ENCODE measurements at places on chromosomes 3 and 15. TPM values are rescaled to one million over a fixed set of nuclear protein-coding genes. Genes with fewer than 3 reads are reported as not detected.

Gene GATA2
- total RNA-seq: 3.5 TPM

Gene DPPA2
- total RNA-seq: not detected

Gene WDR93
- 0.35 TPM for total RNA-seq

DNA sequence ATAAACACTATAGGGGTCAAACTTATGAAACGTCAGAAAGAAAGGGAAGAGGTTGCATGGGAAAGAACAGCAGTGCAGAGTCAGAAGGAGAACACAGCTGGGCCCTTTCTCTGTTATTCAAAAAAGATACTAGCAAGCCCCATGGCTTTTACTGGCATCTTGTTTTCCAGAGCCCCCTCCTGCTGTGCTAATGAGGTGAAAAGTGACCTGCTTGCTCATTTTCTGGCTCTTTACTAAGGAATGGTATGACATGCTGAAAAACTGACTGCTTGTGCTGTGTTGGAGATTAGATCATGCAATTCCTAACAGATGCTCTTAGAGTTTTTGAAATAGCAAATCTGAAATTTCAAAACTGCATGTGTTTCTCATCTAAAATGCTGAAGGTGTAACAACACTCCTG, 541.6 kb upstream of the ALCAM start:
- no peaks in the 10 kb centered on the region for H3K27me3 ChIP-seq
- H3K36me3 ChIP-seq: no peaks in the 10 kb centered on the region
- no peak overlapping the region for H3K4me3 ChIP-seq

- H3K27me3 ChIP-seq: no peaks in the 10 kb centered on the region
- no peak overlapping the region for H3K27ac ChIP-seq
- H3K4me3 ChIP-seq: no peak overlapping the region
- peaks cover 5% of the 10 kb centered on the region for H3K4me1 ChIP-seq
- DNase-seq: no peak
Observed at GRCh38 chr15:70569714-70570231, 193.6 kb downstream of the UACA start.

DNA sequence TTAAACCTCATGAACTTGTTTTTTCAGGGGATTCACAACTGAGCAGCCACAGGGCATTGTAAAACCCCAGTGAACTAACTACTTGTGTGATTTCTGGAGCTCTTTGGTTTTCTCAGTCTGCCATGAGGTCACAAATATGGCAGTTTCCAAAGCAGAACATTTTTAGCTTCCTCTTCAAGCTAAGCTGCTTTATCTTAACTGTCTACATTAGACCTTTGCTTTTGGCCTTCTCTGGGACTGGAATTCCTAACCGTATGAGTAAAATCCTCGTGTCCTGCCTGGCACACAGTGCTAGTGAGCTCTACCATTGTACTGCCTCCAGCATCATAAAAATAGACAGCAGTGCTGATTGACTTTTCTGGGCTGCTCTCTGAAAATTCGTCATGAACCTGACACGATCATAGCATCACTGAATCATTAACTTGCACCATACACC, 22.1 kb downstream of the CDIN1 start:
- no peak overlapping the region for H3K4me3 ChIP-seq
- H3K4me1 ChIP-seq: no peaks in the 10 kb centered on the region
- H3K27me3 ChIP-seq: no peaks in the 10 kb centered on the region
- H3K36me3 ChIP-seq: no peaks in the 10 kb centered on the region

Data from T-cell (primary cell).